Stomach (tissue), 19 donors: ENCODE measurements at places on chromosomes 6 and 20. TPM values are rescaled to one million over a fixed set of nuclear protein-coding genes. Genes with fewer than 3 reads are reported as not detected.

GRCh38 chr6:37311741-37312473 lies 41.9 kb upstream of the RNF8 start:
- peak; percentile 32 for DNase-seq

DNA sequence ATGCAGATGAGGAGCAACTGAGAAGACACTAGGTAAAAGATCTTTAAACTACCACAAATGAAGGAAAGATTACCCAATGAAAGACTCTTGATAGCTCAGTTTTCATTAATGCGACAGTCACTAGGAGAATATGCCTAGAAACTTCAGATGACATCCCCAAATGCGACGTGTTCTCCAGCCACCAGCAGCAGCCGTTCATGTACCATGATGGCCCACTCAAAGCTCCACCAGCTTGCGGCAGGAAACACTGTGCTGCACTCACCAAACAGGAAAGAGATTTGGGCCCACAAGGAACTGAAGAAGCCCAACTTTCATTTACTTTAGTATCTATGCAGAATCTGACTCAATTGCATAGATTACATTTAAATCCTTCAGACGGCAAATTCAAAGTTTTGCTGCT lies 7.5 kb downstream of the DIDO1 start:
- DNase-seq = no peak

- DNase-seq = peak; percentile 36
These were observed 17.4 kb upstream of the LSM14B start for GRCh38 chr20:62104791-62105345.

- peak; percentile 77 for DNase-seq
These were observed 623 bp upstream of the MRPS26 start for GRCh38 chr20:3045042-3045815.

RFX6 gene
- not detected for total RNA-seq

GRCh38 chr20:59932616-59933295 lies 681 bp downstream of the SYCP2 start:
- no peak for DNase-seq

- no peak for DNase-seq
These were observed 182.5 kb downstream of the EDN1 start for GRCh38 chr6:12472601-12473038.

GRCh38 chr20:50478162-50478990 lies 31.8 kb upstream of the PTPN1 start:
- peak; percentile 82 for DNase-seq

ARMC2 gene
- total RNA-seq = 2.3 TPM

DNA sequence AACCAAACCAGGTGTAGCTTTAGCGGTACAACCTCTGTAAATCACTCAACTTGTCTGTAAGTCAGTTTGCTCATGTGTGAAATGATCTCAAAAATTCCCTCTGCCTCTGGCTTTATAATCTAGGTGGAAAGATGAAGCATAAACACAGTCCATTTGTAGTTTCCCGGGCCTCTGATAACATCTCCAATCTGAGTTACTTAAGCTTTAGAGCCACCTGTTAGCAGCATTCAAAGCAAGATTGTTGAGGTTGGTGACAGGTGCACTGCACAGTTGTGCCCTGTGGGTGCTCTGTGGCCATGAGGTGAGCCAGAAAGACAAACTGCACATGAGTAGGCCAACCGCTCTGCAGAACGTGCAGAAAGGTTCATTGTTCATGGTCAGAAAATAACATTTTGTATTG lies 53.7 kb downstream of the MOCS1 start:
- DNase-seq = no peak

- DNase-seq = no peak
These were observed 122.9 kb downstream of the SLC35F1 start for GRCh38 chr6:118029967-118030366.
